ENCODE measurements at places on chromosomes 11 and 22.

DNA sequence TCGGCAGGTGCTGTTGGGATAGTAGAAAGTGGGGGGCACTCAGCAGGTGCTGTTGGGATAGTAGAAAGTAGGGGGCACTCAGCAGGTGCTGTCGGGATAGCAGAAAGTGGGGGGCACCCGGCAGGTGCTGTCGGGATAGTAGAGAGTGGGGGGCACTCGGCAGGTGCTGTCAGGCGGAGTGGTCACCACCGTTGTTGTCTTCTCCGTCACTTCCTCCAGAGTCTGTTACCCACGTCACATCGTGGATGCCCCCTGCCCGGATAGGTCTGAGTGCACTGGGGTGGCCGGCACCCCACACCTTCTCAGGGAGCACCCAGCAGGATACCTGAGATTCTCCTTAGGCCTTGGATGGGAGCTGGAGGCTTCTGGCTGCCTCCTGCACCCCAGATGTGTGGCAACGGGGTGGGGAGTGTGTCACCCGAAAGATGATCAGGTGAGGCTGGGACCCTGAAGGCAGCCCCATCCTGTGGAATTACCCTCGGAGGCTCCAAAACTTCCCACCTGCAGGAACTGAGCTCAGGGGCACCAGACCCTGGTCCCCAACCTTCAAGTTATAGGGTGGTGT, 24.1 kb upstream of the KRTAP5-7 start:
- DNase-seq = peak; percentile 35

GRCh38 chr11:8697054-8697453, 14.5 kb downstream of the RPL27A start:
- no peak for DNase-seq

- no peak for DNase-seq
These were observed 205.2 kb upstream of the KIRREL3 start for GRCh38 chr11:127205688-127206217.

GRCh38 chr11:44634401-44635281, 69.2 kb downstream of the CD82 start:
- peak; percentile 86 for DNase-seq

DNA sequence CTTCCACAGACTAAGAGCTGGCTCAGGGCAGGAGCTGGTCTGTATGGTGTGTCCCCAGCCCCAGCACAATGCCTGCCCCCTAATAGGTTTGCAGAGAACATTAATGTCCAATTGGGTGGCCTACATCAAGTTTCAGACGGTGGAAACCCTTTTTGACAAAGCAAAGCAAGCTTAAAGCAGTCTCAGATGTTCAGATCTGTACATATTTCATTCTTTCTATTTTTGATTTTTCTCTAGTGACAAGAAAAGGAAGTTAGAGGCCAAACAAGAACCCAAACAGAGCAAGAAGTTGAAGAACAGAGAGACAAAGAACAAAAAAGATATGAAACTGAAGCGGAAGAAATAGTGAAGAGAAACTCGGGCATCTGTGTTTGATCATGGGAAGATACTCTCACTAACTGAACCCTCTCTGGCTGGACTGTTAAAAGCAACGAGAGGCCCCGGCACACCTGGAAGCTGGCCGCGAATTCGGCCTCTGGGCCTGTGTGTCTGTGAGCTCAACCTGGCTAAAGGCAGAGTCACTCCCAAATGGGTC, 40.5 kb downstream of the NAT10 start:
- no peak for DNase-seq

GRCh38 chr11:21814169-21814568, 378.7 kb upstream of the ANO5 start:
- DNase-seq = no peak

DNA sequence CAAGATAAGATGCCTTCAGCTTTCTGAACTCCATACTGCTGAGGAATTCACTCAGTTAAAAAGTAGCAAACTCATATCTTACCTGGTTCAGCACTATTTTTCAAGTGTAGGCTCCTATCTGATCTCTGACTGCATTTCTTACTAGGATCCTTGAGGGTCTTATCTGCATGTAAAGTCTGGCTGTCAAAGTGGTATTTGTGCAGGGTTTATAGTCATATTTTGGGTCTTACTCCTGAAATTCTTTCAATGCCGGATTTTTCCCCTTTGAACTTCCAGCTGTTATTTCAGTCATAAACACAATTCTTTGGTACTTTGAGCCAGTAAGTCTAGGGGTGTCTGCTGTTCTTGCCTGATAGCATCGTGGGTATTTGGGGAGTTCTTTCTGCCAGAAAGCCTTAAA, 25.3 kb upstream of the NOX4 start:
- no peak for DNase-seq

Data from left lobe of liver (tissue), 2 donors.